ENCODE measurements at places on chromosomes 5 and 9.

DNA sequence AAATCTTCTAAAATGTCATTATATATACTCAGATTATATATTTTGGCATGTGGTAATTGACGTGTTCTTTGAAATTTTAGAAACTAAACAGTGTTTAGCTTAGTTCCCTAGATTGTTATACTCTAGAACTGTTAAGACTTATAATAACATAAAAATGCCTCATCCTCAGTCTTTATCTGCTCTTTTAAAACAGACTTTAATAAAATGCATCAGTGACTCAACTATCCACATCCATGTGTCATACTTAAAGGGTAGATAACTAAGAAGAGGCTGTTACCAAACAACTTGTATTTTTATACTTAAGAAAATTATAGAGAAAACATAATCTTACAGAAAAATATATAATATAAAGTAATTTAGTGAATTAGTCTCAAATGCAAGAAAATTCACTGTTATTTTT, 15.2 kb downstream of the NFIL3 start:
- no peak for DNase-seq

DNA sequence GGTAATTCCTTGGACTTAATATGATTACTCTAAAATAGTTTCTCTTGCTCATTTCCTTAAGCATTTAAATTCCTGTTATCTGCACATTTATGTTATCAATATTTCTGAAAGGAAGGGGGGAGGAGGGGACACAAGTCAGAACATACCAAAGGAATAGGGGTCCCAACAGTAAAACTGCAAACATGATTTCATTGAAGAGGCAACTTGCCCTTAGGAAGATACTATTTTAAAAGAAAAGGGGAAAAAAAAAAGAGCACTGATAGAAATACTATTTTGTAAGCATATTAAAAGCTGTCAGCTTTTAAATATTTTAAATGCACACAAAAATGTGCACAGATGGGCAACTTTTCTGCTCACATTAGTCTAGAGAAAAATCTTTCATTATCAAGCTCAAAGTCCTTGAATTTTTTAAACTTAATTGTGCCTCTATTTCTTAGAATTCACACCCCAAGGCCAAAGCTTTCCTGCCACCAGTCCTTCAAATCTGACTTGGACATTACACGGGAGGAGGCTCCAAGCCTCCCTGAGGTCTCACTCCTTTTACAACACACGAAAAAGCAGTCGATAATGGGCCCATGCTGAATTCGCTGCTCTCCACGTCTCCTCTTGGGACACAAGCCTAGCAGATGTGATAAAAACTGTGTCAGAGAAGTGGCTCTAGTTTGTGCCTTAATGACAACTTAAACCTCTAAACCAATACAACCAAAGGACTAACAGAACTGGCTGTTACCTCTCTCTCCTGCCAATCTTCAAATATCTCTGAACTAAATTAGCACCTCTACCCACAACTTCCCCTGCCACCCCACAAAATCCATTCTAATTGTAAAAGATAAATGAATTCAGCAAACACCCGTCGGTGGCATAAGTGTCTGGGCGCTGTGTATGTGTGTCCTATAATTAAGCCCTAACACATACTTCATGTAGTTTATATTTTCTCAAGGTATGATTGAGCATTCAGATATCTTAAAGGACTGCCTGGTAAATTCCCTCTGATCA, 154.3 kb downstream of the DENND1A start:
- no peak for DNase-seq

GRCh38 chr5:168753691-168754254, 174.6 kb upstream of the PANK3 start:
- DNase-seq, result no peak

GRCh38 chr5:56172241-56172640, 60.9 kb downstream of the ANKRD55 start:
- no peak for DNase-seq

GRCh38 chr5:118098716-118099115, 889.6 kb downstream of the DTWD2 start:
- no peak for DNase-seq

- DNase-seq, result no peak
Observed at GRCh38 chr9:81649475-81650240, 39.7 kb downstream of the TLE1 start.

- DNase-seq, result no peak
Observed at GRCh38 chr5:90934091-90934719, 375.6 kb downstream of the ADGRV1 start.

- no peak for DNase-seq
Observed at GRCh38 chr5:150510460-150511263, 2.7 kb downstream of the NDST1 start.

GRCh38 chr5:82097-82496, 9.9 kb upstream of the PLEKHG4B start:
- no peak for DNase-seq

DNA sequence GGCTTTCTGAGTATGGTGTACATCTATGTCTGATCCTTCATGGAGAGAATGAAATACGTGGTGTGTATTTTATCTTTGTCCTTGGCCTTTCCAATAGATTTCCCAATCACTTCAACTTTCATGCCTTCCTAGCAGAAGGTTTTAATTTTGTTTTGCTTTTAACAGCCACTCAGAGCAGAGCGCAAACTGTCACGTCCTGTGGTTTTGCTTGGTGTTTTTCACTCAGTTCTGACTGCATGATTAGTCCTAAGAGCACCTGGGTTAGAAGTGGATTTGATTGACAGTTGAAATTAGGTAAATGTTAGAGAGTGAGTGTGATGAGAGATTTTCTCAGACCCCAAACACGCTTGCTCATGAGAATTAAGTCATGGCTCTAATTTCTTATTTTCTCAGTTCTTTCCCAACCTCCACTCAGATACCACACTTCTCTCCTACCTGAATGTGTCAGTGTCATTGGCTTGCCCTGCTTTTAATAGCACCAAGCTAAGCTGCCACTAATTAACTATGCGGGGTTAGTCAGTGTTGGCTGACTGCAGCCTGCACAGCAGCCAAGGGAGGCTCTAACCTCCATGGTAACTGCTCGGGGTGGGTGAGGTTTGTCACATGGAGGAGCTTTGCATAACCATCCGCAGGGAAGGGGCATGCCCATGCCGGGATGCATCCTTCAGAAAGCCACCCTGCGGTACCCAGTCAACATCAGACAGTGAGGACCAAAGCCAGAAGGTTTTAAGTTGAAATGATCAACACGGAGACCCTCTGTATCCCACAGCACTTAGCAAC, 173.4 kb downstream of the NR3C1 start:
- DNase-seq, result no peak
